Keratinocyte (primary cell): ENCODE measurements at places on chromosomes 7 and 10. TPM values are rescaled to one million over a fixed set of nuclear protein-coding genes. Genes with fewer than 3 reads are reported as not detected.

- DNase-seq, result no peak
Observed at GRCh38 chr10:122348512-122348911, 26.0 kb upstream of the PLEKHA1 start.

GRCh38 chr7:135341049-135341448, 107.4 kb downstream of the STRA8 start:
- no peak for DNase-seq

DNA sequence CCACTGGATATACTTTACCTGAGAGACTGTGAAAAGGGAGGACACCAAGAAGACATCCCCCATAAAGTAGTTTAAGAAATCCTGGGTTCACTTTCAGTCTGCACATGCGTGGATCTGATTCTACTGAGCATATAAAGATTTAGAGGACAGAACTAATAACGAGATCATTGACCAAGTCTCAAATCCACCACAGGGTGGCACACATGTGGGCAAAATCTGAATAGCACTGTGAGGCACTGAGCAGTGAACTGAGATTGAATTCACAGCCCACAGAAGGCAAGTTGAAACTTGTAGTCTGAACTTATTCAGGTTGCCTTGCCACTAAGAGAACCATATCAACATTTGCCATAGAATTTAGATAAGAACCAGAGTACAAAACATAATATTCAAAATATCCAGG, 818.6 kb downstream of the GRID1 start:
- peak; percentile 32 for DNase-seq

DNA sequence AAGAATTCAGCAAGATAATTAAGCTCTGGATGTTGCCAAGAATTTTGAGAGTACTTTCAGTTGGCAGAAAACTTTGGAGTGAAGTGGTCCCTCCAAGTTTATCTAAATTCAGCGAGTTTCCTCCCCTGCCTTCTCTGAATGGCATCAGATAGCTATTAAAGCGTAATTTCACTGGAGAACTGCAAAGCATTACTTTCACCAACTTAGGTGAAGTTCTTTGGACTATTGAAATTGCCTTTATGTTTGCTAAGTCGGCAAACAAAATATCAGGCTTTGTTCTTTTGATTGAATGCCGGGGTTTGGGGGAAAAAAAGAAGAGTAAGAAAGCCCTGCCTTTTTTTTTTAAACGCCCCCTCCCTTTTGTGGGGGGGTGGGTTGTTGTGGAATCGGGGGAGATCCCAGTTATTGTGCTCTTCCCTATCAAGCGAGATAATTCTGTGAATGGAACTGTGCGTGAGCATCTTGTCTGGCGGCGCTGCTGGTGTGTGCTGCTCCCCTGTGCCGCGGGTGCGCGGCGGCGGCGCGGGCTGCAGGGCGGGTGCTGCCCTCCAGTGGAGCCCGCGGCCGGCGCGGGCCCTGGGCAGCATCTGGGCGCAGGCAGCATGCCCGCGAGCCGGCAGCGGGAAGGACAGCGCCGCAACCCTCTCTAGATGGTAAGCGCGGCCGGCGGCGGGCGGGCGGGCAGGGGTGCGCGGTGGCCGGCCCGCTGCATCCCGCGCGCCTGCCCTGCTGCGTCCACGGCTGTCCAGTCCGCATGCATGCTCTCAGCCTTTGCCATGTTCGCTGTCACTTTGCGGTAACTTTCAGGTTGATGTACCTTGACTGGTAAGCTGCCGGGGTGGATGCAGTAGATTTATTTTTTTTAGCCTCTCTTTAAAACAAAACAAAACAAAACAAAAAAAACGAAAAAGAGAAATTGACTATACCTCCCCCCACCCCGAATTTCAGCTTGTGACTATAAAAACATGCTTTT, 176.5 kb downstream of the TCF7L2 start:
- DNase-seq, result no peak

DNA sequence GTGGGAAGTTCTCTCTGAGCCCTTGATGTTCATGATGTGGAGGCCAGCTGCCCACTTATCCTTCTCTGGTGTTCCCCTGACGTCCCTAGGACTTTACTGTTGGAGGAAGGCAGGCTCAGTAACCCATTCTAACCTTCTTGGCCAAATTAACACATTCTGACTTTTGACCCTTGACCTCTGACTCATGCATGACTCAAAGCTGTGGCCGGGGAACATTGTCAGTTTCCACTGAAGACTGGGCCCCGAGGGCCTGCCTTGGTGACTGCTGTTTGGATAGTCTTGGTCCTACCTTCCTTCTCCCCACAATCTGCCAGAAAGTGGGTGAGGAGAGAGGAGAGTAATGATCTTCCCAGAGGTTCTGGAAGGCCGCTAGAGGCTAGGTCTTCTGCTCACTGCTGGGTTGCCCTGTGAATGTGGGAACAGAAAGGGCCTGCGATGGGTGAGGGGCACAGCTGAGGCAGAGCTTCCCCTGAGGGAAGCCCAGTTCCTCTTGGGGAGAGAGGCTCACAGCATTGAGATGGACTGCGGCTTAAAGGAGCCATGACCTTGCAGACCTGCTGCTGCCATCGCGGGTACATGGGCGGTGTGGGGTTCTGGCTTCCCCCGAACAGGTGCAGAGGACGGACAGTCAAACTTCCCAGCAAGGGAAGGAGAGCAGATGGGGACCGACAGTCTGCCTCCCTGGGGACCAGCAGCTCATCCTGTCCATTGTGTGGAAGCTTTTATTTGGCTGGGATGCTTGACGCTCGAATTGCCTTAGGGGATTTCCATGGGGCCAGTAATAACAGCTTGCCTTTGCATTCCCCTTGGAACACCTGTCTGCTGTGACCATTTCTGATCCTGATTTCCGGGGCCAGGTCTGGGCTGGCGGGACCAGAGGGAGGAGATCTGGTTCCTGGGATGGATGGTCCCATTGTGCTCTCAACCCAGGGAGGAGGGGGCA, 43.8 kb downstream of the ADAMTS14 start:
- no peak for DNase-seq

GRCh38 chr10:21509341-21510240, 15.9 kb downstream of the SKIDA1 start:
- no peak for DNase-seq

DNA sequence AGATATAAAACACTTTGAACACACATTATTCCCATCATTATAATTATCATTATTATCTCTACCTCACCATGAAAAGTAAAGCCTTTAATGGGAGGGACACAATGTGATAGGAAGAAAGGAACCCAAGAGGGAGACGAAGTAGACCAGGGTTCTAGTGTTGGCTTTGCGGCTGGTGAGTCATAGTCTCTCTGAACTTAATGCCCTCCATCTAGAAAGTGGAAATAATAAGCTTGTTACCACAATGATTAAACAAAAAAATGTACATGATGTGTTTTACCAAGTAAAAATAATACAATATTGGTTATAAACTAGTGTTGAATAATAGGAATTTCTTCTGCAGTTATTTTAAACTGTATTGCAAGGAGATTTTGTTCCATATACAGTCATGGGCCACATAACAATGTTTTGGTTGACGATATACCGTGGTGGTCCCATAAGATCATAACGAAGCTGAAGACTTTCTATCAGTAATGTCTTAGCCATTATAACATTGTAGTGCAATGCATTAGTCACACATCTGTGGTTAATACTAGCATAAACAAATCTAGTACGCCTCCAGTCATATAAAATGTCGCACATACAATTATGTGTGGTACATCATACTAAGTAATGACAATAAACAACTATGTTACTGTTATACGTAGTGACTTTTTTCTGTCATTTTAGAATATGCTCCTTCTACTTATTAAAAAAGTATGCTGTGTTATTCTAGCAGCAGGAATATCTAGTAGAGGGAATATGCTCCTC, 450.6 kb upstream of the SORCS1 start:
- no peak for DNase-seq

DNA sequence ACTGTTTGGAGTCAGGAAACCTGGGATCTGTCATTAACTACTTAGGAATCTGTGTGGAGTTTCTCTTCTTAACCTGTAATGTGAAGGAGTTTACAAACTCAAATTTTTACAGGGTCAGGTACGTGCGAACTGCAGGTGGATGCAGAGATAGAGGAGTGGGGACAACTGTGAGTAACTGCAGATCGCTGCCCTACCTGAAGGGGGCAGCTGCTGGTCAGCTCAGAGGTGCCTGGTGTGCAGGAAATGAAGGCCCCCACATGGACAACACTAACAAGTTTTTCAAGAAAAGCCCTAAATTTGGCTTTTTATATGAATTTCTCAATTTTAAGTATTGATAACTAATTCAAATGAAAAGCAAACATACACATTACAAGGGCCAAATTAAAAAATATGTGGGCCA, 380.0 kb downstream of the REEP3 start:
- no peak for DNase-seq

DNA sequence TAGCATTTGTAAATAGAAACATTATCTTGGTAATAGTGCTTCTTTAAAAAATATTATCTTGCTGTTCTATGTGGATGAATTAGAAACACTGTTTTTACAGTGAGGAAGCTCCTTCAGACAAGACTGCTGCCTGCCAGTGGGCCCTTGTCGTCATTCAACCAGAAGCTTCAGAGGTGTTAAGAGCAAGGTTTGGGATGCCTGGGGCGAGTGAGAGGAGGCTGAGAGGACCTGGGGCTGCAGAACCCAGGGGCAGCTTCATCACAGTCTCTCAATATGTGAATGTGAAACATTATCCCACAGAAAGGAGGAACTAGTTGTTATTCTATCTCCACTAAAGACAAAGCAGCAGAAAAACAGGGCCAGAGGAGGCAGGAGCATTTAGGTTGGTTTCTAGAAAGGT, 8.1 kb downstream of the PLPP4 start:
- DNase-seq, result no peak

GRCh38 chr10:85612378-85612775, 754.2 kb downstream of the GRID1 start:
- no peak for DNase-seq

DNA sequence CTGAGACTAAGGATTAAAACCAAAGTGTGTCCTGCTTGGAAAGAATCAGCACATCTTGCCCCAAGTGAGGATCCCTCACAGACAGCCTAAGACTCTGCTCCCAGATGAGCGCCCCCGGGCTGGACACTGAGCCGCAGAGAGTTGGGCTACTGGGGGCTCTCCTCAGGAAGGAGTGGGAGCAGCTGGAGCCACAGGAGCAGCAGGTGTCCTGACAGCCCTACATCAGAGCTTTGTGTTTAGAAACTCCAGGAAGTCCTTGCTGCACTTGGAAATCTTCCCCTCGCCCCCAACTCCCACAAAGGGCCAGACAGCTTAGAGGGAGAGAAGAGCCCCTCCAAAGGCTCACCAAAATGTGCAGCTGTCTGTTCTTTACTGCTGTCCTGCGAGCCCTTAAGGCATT, 172.2 kb downstream of the HERPUD2 start:
- no peak for DNase-seq

DNA sequence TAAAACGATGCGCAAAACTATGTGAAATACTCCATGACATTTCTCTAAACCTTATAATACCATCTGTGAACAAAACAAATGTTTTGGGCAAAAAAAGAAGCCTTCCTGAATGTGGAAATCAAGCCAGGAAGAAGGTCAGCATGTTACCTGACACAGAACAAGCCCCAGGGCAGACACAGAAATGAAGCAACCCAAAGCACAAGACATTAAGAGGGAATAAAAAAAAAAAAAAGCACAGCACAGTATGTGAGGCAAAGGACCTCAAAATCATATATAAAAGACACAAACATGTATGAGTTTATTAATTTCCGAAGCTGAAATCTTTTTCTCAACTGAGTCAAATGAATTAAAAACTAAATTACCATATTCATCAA, 161.8 kb downstream of the SKIDA1 start:
- no peak for DNase-seq

DDX50 gene
- polyA plus RNA-seq, result 28.0 to 40.6 TPM (median 31.3 TPM) in 3 replicates

GRID2IP gene
- polyA plus RNA-seq, result 0.01 to 0.04 TPM (median 0.03 TPM) in 3 replicates

GPR158 gene
- polyA plus RNA-seq, result not detected in 3 replicates

ATP5MK gene
- polyA plus RNA-seq, result 364 to 745 TPM (median 575 TPM) in 3 replicates

ITIH5 gene
- polyA plus RNA-seq, result 0.10 TPM in 1 of 3 replicates, not detected in the others

TFR2 gene
- polyA plus RNA-seq, result 0.07 to 0.21 TPM (median 0.12 TPM) in 3 replicates

ARHGEF5 gene
- 24.2 to 41.0 TPM (median 24.7 TPM) in 3 replicates for polyA plus RNA-seq

ACHE gene
- polyA plus RNA-seq, result 0.07 to 0.30 TPM (median 0.20 TPM) in 3 replicates

SH3PXD2A gene
- polyA plus RNA-seq, result 31.0 to 56.6 TPM (median 33.9 TPM) in 3 replicates

PGAM2 gene
- not detected in 3 replicates for polyA plus RNA-seq

SRRM3 gene
- 0.30 to 0.52 TPM (median 0.46 TPM) in 3 replicates for polyA plus RNA-seq

NKX1-2 gene
- polyA plus RNA-seq, result 0.89 to 3.6 TPM (median 1.9 TPM) in 3 replicates

LARP4B gene
- polyA plus RNA-seq, result 34.6 to 46.0 TPM (median 39.4 TPM) in 3 replicates
